SK-N-DZ (cell line): ENCODE measurements at places on chromosomes 11 and 22.

GRCh38 chr11:95283650-95284049 is 52.6 kb upstream of the SESN3 start:
- DNase-seq: no peak

DNA sequence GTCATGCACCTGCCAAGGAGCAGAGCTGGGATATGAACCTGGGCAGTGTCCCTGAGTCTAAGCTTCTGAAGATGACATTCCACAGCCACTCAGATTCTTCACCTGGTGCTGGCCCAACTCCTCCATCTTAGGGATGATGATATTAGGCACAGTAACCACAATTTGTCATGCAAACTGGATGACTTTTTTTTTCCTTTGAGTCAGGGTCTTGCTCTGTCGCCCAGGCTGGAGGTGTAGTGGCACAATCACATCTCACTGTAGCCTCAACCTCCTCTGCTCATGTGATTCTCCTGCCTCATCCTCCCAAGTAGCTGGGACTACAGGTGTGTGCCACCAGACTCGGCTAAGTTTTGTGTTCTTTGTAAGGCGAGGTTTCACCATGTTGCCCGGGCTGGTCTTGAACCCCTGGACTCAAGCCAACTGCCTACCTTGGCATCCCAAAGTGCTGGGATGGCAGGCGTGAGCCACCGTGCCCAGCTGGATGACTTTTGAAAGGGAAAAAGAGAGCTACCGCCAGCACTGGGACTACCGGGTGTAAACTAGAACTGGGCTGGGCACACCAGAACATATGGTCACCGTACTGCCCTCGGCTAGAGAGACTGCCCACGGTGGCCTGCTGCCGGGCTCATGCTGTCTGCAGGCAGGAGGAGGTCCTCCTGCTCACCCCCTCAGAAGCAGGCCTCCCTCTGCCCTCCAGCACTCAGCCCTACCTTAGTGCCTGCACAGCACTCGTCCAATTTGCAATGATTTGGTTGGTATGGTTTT is 77.7 kb downstream of the NAT10 start:
- no peak for DNase-seq

GRCh38 chr22:43783777-43784176 is 28.3 kb downstream of the EFCAB6 start:
- DNase-seq: no peak

GRCh38 chr22:20637750-20638506 is 130.5 kb downstream of the MED15 start:
- no peak for DNase-seq

DNA sequence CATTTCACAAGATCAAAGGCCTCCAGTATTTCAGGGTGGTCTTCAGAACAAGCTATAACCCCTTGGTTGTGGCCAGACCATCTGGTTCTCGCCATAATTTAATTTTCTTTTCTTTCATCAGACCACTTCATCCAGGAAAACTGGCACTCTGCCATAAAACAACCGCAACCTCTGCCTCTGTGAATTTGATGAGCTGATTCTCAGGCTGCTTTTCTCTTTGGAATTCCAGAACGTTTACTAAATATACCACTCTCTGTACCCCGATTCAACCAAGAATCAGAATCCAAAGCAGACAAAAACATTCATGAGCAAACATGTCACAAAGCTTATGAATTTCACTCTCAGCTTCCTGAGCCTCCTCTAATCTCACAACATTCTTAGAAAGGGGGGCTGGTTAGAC is 331.8 kb upstream of the SYN3 start:
- DNase-seq: peak; percentile 85

DNA sequence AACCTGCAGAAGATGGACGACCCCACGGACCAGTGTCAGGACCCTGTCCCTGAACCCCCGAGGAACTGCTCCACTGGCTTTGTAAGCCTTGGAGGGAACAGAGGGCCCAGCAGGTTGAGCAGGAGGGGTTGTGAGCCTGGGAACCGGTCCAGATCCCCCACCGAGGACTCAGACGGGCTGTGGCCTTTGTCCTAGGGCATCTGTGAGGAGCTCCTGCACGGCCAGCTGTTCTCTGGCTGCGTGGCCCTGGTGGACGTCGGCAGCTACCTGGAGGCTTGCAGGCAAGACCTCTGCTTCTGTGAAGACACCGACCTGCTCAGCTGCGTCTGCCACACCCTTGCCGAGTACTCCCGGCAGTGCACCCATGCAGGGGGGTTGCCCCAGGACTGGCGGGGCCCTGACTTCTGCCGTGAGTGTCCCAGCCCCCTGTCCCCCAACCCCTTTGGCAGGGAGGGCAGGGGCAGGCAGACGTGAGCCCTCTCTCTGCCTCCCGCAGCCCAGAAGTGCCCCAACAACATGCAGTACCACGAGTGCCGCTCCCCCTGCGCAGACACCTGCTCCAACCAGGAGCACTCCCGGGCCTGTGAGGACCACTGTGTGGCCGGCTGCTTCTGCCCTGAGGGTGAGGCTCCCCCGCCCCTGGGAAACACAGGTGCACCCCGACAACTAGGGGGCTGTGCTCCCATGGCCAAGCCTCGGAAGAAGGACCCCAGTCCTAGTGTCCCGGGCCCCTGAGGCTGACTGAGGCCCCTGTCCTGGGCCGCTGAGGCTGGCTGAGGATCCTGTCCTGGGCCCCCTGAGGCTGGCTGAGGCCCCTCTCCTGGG is 6.4 kb downstream of the MUC5AC start:
- no peak for DNase-seq

DNA sequence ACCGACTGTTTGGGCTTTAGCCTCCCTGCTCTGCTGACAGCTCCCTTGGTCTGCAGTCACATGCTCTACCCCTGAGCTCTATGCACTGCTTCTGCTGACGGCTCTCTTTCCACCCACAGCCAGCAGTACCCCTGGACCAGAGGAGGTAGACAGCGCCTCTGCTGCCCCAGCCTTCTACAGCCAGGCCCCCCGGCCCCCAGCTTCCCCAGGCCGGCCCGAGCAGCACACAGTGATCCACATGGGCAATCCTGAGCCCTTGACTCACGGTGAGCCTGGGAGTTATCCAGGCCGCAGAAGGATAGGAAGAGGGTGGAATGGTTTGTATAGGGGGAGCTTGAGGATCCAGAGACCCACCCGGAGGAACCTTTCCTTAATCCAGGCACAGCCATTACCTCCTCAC is 2.8 kb downstream of the ZFPL1 start:
- DNase-seq: no peak

DNA sequence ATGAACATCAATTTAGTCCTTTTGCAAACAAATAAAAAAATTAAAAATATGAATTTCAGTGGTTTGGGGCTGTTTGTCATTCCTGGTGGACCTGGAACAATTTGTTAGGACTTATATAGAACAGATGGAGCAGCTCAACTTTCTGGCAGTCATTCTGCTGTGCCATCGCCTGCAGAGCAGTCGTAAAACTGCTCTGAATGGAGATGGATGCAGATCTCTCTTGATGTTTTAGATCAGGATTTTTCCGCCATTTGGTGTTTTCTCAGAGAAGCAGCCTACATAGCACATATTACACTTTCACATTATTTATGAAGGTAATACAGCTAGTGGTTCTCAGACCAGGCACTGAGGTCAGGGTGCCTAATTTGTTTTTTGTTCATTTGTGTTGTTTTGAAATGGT is 31.8 kb upstream of the HSPA8 start:
- no peak for DNase-seq

GRCh38 chr22:47257566-47257965 is 495.1 kb downstream of the TBC1D22A start:
- DNase-seq: no peak

DNA sequence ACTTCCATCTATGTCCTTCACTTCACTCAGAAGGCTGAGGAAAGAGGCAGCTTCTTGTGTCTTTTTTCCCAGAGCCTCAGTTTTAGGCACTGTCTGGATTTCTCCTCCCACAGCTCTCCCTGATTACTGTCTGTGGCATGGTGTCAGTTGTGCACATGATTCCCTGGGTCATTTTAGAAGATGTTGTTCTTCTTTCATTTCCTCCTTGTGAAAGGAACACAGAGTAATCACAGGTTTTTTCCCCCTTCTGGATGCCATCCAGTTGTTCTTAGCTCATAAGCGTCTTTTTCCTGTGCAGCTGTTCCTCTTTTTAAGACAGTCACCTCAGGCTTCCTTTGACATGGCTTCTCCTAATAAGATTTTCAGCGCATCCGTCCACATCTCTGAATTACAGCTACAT is 212.2 kb downstream of the FAM181B start:
- DNase-seq: no peak

GRCh38 chr22:26325641-26326040 is 103.4 kb upstream of the ASPHD2 start:
- no peak for DNase-seq

DNA sequence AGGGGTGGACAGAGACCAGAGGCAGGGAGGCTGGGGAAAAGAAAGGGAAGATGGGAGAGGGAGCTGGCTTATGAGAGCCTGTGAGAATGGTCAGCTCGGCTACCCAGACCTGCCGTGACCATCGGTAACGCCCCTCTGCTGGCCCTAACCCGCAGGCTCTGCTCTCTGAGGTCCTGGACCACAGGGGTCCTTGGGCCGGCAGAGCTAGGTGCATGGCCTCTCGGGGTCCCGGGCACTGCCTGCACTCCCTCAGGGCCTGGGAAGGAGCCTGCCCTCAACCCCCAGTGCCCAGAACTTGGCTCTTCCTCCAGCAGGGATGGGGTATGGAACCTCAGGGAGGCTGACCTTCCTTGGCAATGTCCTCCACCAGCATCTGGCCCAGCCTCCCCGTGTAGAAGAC is 13.2 kb downstream of the GGT5 start:
- no peak for DNase-seq

DNA sequence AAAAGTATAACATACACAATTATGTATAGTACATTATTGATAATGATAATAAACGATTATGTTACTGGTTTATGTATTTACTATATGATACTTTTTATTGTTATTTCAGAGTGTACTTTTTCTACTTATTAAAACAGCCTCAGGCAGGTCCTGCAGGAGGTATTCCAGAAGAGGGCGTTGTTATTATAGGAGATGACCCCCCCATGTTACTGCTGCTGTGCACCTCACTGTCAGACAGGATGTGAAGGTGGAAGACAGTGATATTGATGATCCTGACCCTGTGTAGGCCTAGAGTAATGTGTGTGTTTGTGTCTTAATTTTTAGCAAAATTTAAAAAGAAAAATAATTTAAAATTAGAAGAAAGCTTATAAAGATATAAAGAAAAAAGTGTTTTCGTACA is 57.6 kb downstream of the REXO2 start:
- no peak for DNase-seq

- DNase-seq: no peak
Observed at GRCh38 chr22:37488337-37489135, 2.4 kb upstream of the MFNG start.

DNA sequence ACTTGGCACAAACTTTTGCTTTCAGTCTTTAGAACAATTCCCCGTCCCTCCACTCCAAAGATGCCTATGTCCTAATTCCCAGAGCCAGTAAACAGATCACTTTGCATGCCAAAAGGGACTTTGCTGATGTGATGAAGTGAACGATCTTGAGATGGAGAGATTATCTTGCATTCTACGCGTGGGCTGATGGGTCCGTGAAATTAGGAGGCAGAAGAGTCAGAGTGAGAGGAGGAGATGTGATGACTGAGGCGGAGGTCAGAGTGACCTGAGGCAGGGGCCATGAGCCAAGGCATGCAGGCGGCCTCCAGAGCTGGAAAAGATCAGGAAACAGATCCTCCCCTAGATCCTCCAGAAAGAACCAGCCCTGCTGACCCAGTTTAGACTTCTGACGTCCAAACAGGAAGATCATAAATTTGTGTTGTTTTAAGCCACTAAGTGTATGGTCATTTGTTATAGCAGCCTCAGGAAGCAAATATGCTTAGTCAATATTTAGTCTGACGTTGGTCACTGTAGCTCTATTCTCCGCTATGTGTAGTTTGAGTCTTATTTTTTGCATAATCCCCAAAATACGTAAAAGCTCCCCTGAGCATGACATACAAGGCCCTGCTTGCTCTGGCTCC is 76.0 kb upstream of the TIMP3 start:
- DNase-seq: no peak

GRCh38 chr11:46106530-46107407 is 14.5 kb downstream of the PHF21A start:
- DNase-seq: no peak

GRCh38 chr11:30346068-30346688 is 23.3 kb downstream of the ARL14EP start:
- peak; percentile 72 for DNase-seq

GRCh38 chr11:47533690-47534151 is 19.2 kb downstream of the CELF1 start:
- DNase-seq: no peak

DNA sequence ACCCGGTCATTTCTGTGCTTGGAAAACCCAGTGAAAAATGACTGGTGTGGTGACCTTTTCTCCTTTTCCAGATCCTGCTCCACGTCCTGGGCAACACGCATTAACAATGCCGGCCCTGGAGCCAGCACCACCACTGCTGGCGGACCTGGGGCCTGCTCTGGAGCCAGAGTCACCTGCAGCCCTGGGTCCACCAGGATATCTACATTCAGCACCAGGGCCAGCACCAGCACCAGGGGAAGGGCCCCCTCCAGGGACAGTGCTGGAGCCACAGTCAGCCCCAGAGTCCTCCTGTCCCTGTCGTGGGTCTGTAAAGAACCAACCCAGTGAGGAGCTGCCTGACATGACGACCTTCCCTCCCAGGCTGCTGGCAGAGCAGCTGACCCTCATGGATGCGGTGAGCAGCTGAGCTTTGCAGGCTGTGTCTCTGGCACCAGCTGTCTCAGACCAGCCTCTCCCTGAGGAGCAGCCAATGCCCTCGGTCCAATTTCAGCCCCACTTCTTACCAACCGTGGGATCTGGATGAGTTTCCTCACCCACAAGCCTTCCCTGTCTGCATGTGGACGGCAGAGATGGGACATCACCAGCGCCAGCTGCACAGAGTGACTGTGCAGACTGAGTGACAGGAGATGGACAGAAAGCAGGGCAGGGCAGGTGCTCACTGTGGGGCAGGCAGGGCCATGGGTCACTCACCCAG is 1.9 kb downstream of the RGL4 start:
- no peak for DNase-seq

GRCh38 chr11:121268581-121268980 is 24.0 kb upstream of the SC5D start:
- DNase-seq: no peak

DNA sequence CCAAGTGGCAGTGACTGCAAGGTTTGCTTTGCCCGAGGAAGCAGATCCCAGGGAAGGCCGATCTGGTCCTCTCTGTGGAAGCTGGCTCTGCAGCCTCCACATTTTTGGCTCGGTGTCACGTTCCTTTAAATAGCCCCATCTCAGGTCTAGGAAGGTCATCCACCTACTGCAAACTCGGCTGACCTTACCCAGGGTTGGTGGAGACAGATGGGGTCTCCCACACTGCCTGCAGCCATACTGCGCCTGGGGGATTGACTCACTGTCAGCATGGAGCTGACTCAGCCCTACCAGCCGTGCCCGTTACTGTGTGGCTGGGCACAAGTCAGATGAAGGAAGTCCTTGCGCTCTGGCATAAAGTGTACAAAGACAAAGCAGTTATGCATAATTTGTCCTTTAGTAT is 16.9 kb downstream of the CDPF1 start:
- no peak for DNase-seq

- DNase-seq: peak; percentile 35
Observed at GRCh38 chr11:6737872-6738466, 33.8 kb downstream of the OR2AG2 start.

- no peak for DNase-seq
Observed at GRCh38 chr11:2574043-2574552, 125.7 kb downstream of the KCNQ1OT1 start.

- no peak for DNase-seq
Observed at GRCh38 chr11:64285885-64286800, 495 bp downstream of the GPR137 start.
